Fibroblast of skin of right biceps (primary cell): ENCODE measurements at places on chromosomes 7 and 10.

GRCh38 chr10:101207026-101207425, 22.2 kb downstream of the LBX1 start:
- DNase-seq = no peak

DNA sequence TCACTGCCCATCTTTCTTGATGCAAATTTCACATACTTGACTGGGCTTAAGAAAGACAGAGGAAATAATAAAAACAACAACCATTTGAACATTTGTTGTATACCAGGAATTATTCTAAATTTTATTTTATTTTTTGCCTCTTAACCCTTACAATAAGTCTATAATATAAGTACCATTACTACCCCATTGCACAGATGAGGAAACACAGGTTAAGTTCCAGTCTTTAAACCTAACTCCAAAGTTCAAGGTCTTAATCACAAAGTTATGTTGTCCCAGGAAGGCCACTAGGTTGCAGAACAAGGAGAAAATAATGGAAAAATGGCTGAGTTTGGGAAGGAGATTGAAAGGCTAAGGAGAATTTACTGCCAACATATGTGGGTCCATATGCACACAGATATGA, 3.5 kb downstream of the FKBP14 start:
- DNase-seq = no peak

GRCh38 chr7:135616136-135616535, 46.2 kb upstream of the STMP1 start:
- no peak for DNase-seq

DNA sequence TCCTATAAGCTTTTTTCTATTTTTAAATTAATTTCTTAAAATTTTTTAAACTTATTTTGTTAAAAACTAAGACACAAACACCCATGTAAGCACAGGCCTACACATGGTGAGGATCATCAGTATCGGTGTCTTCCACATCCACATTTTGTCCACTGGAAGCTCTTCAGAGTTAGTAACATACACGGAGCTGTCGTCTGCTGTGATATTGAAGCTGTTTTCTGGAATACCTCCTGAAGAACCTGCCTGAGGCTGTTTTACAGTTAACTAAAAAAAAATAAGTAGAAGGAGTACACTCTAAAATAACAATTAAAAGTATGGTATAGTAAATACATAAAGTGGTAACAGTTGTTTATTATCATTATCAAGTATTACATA, 17.7 kb downstream of the KLLN start:
- no peak for DNase-seq

GRCh38 chr7:113109718-113110117, 8.6 kb downstream of the SMIM30 start:
- no peak for DNase-seq

DNA sequence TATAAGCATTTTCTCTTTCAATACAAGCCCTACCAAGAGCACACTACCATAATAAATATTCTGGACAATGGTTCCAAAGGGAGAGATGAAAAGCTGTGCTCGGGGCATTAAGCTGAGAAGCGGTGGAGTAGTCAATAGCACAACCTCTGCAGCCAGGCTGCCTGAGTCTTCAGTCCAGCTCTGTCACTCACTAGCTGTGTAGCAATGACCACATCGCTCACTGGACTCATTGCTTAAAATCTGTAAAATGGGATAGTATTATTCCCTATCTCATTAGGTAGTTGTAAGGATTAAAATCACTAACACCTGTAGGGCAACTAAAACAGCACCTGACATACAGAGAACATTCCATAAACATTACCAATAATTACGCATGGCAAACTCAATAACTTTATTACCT, 199.9 kb upstream of the KLF14 start:
- DNase-seq = no peak

- no peak for DNase-seq
Observed at GRCh38 chr10:79400146-79401004, 45.0 kb downstream of the ZCCHC24 start.

DNA sequence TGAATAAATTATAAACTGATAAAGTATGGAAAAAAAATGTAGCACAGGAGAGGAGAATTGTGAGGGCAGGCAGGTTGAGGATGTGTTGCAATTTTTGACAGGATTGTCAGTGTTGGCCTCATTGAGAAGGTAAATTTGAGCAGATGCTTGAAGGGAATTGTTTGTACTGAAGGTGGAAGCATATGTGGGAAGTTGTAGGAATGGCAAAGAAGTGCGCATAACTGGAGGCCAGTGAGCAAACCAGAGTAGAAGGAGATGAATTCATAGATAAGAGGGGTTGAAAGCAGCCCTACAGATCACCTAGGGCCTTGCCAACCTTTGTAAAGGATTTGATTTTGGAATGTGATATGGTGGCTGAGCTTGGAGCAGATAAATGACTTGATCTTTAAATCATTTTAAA, 6.4 kb downstream of the DNAJB9 start:
- no peak for DNase-seq

- DNase-seq = no peak
Observed at GRCh38 chr10:2772816-2773631, 294.3 kb upstream of the PFKP start.

DNA sequence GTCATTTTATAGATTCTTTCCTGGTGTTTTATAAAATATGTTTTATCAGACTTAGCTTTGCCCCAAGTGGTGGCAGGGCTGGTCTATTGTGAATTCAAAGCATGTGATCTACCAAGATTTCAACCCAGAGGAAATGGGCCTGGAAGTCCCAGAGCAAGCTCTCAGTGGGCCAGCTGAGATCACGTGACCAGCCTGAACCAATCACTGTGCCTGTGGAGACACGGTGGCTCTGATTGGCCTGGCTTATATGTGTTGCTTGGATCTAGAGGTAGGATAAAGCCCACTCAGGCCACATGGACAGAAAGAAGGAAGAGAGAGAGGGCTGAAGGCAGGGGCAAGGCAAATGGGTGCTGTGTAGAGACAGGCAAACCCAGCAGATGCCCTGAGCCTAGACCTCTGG, 65.5 kb upstream of the GATA3 start:
- DNase-seq = no peak

GRCh38 chr7:44561962-44562621, 11.6 kb downstream of the DDX56 start:
- DNase-seq = peak; percentile 45

GRCh38 chr7:52620849-52621248, 414.6 kb upstream of the POM121L12 start:
- no peak for DNase-seq

DNA sequence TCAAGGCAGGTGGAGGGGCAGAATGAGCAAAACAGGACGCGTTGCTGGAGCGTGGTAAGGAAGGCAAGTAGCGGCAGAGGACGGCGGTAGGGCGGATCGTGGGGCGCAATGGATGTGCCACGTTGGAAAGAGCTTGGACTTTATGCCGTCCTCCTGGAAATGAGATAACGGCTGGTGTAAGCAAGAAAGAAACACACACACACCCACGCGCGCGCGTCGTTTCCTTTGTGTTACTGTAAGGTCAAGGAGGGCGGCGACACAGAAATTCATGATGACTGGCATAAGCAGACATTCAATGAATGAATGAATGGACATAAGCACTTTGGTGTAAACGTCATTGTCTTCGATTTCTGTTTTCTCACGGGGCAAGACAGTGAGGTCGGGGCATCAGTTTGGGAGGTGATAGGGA, 683 bp upstream of the ENTPD7 start:
- DNase-seq = peak; percentile 27

DNA sequence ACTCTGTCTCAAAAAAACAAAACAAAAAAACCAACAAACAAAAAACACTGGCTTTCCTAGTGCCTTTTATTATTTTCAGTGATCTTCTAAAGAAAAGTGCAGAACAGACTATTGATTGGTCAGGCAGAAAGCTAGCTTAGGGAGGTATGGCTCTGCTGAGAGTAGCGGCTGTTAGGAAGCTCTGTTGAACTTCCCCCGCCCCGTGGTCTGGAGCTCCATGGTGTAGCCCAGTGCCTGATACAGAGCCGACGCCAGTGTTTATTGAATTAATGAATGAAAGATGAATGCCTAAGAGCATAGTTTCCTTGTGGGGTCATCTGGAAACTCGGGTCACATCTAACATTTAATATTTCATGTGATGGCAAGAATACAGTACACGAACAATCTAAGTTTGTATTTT, 90.5 kb upstream of the ARMC3 start:
- DNase-seq = no peak

- no peak for DNase-seq
Observed at GRCh38 chr10:44418637-44419036, 33.7 kb upstream of the CXCL12 start.

DNA sequence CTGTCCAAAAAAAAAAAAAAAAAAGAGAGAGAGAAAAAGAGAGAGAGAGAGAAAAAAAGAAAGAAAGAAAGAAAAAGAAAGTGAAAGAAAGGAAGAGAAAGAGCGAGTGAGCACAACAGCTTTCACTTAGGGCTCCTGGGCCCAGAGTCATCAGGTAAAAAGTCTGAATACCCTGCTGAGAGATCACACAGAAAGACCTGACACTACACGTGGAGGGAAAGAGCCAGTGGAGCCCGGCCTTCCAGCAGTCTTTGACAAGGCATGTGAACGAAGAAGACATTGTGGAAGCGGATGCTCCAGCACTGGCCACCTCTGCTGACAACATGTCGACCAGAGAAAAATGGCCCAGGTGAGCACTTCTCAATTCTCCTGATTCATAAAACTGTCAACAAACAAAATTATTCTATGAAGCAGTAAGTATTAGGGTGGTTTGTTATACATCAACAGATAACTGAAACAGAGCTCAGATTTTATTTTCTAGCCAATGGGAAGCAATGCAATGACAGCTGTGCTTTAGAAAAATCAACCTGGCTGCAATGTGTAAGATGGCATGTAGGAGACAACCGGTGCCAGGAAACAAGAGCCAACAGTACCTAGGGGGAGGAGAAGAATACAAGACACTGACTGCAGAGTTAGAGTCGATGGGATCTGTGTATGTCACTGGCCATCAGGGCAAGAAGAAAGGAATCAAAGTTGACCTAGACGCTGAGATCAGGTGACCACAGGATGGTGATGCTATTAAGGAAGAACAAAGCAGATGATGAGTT, 4.4 kb downstream of the RNF216 start:
- DNase-seq = no peak

DNA sequence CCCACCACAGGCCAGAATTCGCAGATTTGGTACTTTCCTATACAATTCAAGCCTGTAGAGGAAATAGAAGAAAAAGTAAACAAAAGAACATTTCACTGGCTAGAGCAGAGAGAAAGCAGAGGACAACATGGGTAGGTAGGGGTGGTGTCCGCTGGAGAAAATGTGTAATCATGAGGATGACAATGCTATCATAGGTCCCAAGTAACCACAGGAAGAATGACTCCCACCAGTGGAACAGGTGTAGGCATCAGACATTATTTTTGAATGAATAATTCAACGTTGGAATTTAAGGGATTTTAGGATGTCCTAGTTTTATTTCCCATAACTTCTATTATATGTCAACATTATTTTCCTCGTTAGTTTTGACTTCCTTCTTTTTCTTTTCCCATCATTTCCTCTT, 248.9 kb downstream of the DGKI start:
- DNase-seq = no peak
